Mammary microvascular endothelial cell (primary cell): ENCODE measurements at places on chromosomes 7 and 10. TPM values are rescaled to one million over a fixed set of nuclear protein-coding genes. Genes with fewer than 3 reads are reported as not detected.

Gene BHLHA15
- total RNA-seq: 0.27 and 3.1 TPM in 2 replicates

Gene OR9A2
- total RNA-seq: not detected in 2 replicates

Gene NUDT13
- 1.1 and 1.7 TPM in 2 replicates for total RNA-seq

Gene TLL2
- 0.15 and 0.27 TPM in 2 replicates for total RNA-seq

Gene SSC4D
- total RNA-seq: 0.73 and 0.79 TPM in 2 replicates

Gene PRSS37
- not detected in 2 replicates for total RNA-seq

Gene CARD11
- total RNA-seq: 0.25 and 0.27 TPM in 2 replicates
